ENCODE measurements at places on chromosomes 4 and X. TPM values are rescaled to one million over a fixed set of nuclear protein-coding genes. Genes with fewer than 3 reads are reported as not detected.

DNA sequence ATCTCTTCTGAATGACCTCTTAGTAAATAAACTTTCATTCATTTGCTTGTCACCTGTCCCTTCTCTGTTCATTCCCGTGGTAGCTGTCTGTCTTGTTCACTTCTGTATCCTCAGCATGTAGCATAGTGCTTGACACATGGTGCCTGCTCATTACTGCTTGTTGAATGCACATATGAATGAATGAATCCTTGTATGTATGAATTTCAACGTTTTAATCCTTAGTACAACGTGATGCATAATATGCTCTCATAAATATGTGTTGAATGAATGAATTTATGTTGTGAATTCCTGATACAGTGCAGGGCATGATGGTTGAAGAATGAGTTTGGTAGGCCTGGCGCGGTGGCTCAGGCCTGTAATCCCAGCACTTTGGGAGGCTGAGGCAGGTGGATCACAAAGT lies 3.0 kb downstream of the TLR10 start:
- DNase-seq, result no peak

- DNase-seq, result no peak
These were observed 58.9 kb downstream of the CHIC2 start for GRCh38 chr4:54005475-54005874.

- no peak for DNase-seq
These were observed 47.2 kb upstream of the ELOVL6 start for GRCh38 chr4:110245577-110245976.

DNA sequence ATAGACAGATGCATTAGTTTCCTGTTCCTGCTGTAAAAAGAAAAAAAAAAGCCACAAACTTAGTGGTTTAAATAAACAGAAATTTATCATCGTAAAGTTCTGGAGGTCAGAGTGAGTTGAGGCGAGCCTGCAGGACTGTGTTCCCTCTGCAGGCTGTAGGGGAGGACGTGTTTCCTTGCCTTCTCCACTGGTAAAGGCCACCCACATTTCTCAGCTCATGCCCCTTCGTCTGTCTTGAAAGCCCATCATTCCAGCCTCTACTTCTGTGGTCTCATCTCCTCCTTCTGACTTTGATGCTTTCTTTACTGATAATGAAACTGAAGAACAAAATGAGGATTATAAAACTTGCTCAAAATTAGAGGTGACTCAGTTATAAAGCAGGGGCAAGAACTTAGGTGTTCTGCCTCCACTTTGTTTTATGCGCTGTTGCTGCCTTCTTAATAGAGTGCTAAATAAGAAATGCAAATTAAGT lies 143.0 kb downstream of the STIM2 start:
- DNase-seq, result no peak

DNA sequence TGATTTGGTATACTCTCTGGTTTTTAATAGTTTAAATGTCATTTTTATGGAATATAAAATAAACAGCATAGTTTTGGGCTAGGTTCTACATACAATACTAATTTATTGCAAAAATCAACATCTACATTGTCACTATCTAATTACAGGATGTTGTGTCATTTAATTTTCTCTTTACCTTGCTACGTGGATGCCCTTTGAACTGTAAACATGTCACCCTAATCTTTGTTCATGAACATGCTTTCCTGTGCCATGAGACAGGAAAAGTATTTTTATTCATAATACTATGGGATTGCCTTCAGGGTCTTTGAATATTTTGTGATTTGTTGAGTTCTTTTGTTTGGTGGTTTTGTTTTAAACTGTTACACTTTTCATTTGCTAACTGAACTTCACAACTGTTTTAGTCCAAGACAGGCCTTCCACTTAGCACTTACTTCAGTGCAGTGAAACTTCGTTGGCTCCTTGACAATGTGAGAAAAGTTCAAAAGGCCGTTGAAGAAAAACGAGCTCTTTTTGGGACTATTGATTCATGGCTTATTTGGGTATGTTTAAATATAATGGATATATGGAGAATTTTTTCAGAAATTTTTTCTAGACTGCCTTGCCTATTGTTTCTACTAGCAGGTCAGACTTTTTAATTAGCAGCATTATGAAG lies 40.9 kb downstream of the GK start:
- DNase-seq, result no peak

Gene GCNA
- 4.8 TPM for total RNA-seq

GRCh38 chrX:10030570-10030969 lies 63.4 kb downstream of the CLDN34 start:
- no peak for DNase-seq

DNA sequence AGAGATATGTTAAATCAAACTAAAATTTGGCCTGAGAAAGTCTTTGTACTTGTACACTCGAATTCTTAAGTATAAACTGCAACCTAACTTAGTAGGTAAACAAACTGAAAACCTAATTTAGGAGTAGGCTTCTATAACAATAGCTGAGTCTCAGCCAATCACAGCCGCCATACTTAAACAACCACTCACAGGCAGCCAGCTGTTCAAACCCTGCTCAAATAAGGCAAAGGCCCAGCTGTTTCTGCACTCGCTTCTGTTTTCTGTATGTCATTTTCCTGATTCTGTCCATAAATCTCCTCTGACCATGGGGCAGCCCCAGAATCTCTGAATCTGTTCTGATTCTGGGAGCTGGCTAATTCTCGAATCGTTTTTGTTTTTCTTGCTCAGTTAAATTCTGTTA lies 7.8 kb upstream of the PLS3 start:
- DNase-seq, result no peak

Gene TREX2
- 1.4 TPM for total RNA-seq

- DNase-seq, result no peak
These were observed 653.3 kb downstream of the NLGN4X start for GRCh38 chrX:5575407-5575806.

Gene SLITRK2
- total RNA-seq, result 0.93 TPM

GRCh38 chr4:79516114-79516513 lies 108.1 kb upstream of the GK2 start:
- DNase-seq, result no peak

GRCh38 chr4:4480685-4481398 lies 61.0 kb downstream of the STX18 start:
- DNase-seq, result no peak

Gene PCSK1N
- 0.45 TPM for total RNA-seq

- DNase-seq, result no peak
These were observed 95.1 kb downstream of the USP9X start for GRCh38 chrX:41180194-41180908.

Gene HTN1
- not detected for total RNA-seq

Gene TMPRSS11A
- total RNA-seq, result not detected

Gene KLHL13
- 6.8 TPM for total RNA-seq

- no peak for DNase-seq
These were observed 618 bp downstream of the BEND4 start for GRCh38 chr4:42151568-42152506.

DNA sequence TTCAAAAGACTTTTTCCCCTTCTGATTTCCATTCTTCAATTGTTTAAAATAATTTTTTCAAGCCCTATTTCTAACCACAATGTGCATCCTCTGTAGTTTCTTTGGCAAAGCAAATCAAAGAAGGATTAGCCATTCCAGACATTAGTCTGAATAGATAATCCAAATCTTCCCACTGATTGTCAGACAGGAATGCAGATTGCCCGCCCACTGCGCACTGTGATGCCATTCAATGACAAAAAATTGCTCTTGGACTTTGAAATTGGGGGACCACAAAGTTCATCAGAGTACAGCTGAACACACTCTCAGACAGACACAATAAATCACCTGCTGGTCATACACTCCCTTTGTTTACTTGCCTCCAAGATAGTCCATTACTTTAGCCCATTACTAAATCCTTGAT lies 216.5 kb upstream of the DKK2 start:
- DNase-seq, result no peak

DNA sequence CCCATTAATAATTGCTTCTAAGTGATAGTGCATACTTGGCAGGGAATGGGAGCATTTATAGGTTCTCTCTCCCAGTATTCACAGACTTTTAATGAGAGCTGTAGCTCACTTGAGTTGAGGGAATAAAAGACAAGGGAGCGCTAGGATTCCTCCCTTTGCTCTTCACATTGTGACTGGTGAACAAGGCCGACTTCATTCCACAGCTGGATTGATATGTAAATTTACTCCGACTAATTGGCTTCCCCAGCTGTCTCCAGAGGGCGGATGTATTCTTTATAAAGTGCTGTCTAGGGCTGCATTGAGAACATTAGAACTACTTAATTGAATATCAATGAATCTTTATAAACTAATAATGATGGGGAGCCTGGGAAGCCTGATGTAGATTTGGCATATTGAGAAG lies 63.4 kb downstream of the GPR50 start:
- DNase-seq, result no peak

DNA sequence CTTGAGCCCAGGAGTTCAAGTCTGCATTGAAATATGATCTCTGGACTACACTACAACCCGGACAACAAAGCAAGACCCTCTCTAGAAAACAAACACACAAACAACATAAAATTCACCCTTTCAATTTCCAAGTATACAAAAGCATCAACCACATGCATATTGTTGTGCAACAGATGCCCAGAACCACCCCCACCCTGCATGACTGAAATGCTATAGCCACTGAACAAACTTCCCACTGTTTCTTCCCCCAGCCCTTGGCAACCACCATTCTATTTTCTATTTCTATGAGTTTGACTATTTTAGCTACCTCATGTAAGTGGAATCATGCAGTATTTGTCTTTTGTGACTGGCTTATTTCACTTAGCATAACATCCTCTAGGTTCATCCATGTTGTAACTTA lies 14.2 kb upstream of the C4orf51 start:
- no peak for DNase-seq

GRCh38 chr4:95833711-95834194 lies 6.1 kb upstream of the PDHA2 start:
- no peak for DNase-seq

GRCh38 chr4:113209652-113210320 lies 160.3 kb downstream of the ANK2 start:
- no peak for DNase-seq

DNA sequence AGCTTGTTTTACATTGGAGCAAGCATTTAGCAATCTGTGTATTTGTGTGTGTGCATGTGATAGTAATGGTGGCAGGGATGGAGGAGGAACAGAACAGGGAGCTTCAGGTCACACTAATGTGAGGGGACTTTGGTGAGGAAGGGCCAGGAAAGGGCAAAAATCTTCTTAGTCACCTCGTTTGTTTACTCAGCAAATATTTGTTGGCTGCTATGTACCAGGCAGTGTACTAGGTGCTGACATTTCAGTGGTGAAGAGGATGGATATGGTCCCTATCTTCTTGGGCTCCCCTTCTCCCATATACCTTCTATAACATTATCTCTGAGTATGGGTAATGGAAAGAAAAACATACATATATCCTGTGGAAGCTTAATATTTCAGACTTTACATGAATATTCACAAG lies 48.5 kb upstream of the HDAC8 start:
- no peak for DNase-seq

- DNase-seq, result no peak
These were observed 245.2 kb upstream of the FSTL5 start for GRCh38 chr4:162409048-162409447.

DNA sequence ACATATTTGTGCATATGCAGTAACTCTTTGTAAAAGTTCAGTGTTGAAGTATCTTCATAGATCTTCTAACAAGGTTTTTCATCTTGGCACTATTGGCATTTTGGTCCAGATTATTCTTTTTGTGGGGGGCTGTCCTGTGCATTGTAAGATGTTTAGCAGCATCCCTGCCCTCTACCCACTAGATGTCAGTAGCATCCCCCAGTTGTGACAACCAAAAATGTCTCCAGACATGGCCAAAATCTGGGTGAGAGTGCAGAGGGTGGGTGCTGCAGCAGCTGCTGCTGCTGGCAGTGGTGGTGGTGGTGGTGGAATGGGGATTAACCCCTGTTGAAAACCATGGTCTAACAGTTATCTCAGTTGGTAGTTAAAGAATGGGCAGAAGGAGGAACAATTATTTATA lies 370.0 kb downstream of the GPAT3 start:
- DNase-seq, result no peak

Gene ABLIM2
- 15.4 TPM for total RNA-seq

DNA sequence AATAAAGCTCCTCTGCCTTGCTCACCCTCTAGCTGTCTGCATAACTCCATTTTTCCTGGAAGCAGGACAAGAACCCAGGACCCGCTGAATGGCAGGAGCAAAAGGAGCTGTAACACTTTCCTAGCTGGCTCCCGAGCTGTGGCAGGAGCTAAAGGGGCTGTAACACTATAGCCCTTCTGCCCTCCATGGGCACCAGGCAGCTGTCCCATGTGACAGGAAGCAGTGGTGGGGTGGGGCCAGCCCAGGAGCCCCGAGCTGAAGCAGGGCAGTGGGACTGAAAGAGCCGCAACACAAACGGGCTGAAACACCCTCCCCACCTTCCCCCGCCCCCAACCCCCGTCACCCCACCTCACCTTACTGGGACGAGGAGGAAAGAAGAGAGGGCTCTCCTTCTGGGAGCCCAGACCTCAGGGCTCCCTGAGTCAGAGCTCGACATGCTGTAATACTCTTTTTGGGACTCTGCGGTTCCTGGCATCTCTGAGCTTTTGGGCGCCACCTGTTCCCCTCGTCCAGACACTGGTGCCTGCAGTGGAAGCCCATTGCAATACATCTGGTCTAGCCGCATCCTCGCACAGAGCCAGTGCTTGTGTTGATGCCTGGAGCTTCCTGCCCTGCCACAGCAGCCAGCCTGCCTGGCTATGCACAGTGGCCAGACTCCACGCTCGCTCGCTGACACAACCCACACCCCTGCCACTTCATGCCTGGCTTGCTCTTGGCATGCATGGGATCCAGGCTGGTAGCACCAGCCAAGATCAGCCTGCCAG lies 39.4 kb downstream of the PPM1K start:
- no peak for DNase-seq

- no peak for DNase-seq
These were observed 3.2 kb downstream of the TDO2 start for GRCh38 chr4:155906554-155907247.

Gene MAGEA11
- not detected for total RNA-seq

- DNase-seq, result no peak
These were observed 64.4 kb downstream of the RPS6KA6 start for GRCh38 chrX:84123585-84123984.

Gene SMR3B
- total RNA-seq, result not detected

DNA sequence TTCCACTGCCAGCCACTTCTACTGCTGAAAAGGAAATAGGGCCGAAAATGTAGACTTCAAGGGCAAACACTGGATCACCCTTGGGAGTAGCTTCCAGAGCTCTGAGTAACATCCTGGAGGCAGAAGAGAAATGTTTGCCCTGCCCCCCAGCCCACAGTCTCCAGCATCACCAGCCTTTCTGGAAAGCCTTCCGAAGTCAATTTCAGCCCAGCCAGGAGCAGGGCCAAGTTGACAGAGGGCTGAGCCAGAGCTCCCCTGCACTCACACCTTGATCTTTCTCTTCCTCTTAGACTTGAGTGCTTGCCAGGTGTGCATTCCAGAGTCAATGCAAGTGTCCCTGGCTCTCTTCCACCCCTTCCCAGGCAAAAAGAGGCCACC lies 35.2 kb downstream of the SLC25A5 start:
- DNase-seq, result peak; percentile 81

GRCh38 chr4:157057218-157057617 lies 18.7 kb upstream of the GLRB start:
- no peak for DNase-seq

Gene FGD1
- 12.5 TPM for total RNA-seq

GRCh38 chr4:154946113-154946512 lies 165.0 kb downstream of the RBM46 start:
- DNase-seq, result no peak

Gene GC
- total RNA-seq, result not detected

Gene NUP62CL
- total RNA-seq, result 0.96 TPM

Gene TBX22
- total RNA-seq, result not detected

Gene CENPI
- total RNA-seq, result 1.3 TPM
